ENCODE measurements at places on chromosomes 1 and 21. TPM values are rescaled to one million over a fixed set of nuclear protein-coding genes. Genes with fewer than 3 reads are reported as not detected.

DNA sequence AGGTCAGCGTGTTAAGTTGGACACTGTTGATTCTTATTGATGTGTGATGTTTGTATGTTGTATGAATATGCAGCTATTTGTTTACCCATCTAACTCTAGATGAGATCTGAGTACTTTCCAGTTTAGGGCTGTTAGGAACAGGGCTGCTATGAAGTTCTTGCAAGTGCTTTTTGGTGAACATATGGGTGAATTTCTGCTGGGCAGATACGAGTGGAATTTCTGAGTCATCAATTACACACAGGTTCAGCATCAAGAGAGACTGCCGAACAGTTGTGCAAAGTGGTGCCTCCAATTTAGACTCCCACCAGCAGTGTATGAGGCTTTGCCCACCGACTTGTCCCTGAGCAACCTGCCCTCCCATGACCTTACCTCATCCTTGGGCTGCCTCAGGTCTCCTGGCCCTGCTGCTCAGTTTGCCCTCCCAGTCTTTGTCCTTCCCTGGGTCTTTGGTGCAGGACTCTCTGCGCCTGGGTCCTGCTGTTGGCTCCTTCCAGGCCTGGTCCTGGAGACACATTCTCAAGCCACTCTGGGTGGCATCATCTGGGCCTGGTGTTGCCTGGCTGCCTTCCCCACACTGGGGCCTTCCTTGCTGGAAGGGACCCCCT is 343.6 kb downstream of the PTPRU start:
- DNase-seq = no peak

DNA sequence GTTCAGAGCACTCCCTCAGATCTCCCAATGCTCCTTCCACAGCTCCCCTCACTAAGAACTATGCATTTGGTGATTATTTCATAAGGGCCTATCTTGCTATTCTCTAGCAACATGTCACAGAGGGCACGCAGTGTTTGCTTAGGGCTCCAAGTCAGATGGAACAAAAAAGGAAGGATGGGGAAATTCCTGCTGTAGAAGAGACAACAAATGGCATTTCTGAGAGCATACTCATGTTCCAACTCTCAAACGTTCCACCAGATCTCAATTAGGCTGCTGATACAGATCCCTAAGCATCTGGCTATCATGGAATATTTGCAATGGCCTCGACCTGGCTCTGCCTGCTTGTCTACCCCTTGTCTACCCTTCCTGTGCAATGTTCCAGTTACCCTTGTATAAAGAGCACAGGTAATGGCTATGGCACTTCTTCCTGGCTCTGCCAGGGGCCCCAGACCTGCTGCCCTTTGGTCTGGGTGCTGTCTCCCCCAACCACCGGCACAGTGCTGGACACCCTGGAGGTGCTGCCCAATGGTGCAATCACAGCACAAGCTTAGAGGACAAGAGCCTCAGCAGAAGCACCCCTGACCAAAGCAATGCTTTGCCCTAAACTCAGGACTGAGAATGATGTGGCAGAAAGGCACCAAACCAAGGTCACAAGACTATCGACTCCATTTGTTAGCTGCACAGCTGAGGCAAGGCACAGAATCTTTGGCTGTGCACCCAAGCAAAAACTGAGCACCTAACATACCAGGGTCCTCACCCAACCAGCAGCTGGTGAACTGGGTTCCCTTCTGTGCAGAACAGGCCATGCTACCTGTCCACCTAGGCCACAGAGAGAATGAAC is 3.6 kb downstream of the PARP1 start:
- no peak for DNase-seq

TARBP1 gene
- total RNA-seq = 38.4 TPM

GRCh38 chr1:29698626-29699025 is 462.3 kb downstream of the PTPRU start:
- no peak for DNase-seq

- no peak for DNase-seq
Measured at GRCh38 chr1:58502519-58502918, 44.0 kb downstream of the OMA1 start.

GRCh38 chr1:191674626-191675179 is 483.6 kb upstream of the RGS18 start:
- DNase-seq = no peak

DNA sequence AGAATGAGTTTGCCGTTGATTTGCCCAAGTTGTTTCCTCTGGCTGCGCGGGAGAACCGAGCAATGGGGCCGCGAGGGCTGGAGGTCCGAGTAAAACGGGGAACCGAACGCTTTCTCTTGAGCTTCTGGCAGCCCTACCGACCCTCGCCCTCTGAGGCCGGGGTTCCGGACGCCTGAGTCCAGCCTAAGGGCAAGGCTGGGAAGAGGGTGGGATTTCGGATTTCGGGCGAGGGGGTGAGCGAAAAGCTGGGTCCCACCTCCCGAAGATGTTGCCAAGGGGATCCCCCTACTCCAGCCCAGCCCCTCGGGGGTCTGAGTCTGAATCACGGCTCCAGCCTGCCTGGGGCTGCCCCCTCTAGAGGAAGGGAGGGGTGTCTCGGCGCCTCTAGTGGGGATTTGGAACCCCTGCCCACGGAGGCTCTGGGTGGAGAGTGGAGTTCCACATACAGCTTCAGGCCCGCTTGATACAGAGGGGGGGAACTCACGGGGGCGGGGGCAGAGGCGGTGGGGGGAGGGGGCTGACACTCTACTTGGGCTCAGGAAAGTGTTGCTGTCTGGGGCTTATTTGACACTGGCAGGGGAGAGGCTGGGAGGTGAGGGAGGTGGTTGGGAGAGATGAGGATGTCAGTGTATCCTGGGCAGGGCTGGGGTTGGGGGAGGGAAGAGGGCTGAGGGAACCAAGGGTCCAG is 617 bp downstream of the KIRREL1 start:
- no peak for DNase-seq

GRCh38 chr1:98216304-98216703 is 295.5 kb upstream of the DPYD start:
- no peak for DNase-seq

GRCh38 chr1:117575586-117576225 is 30.1 kb upstream of the TENT5C start:
- DNase-seq = no peak

DNA sequence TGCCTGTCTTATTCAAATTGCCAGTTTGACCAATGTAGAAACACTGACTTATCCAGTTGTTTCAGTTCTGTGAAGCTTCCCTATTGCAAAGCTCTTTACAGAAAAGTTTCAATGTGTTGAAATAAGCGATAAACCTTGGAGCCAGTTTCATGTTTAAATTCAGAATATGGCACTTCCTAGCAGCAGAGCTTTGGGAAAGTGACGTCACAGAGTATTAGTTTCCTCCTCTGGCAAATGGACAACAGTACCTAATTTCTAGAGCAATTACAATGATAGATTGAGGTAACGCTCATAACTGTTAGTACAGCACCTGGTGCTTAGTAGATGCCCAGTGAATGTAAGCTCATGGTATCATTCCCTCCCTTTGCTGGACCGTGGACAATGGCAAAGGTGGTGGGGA is 527.5 kb upstream of the DAB1 start:
- no peak for DNase-seq

DNA sequence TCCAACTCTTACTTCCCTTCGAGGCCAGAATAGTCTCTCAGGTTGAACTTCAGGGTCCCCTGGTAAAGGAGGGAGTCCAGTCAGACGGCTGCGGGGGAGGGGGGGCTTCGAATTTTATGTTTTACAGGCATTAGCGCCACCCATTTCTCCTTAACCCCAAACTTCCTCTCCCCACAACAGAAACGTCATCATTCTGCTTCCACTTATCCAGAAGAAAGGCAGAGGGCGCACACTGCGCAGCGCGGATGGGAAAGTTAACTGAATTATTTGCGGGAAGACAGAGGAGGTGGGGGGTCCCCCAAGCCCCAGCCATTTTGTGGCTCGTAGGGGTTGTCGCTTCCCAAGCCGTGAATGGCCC is 529 bp upstream of the PRMT2 start:
- DNase-seq = peak; percentile 70

GRCh38 chr1:166999500-167000055 is 10.5 kb downstream of the MAEL start:
- no peak for DNase-seq

GRCh38 chr21:33567914-33568313 is 20.6 kb downstream of the DONSON start:
- no peak for DNase-seq

- DNase-seq = no peak
Measured at GRCh38 chr1:83794384-83794783, 204.5 kb downstream of the TTLL7 start.

LRRC39 gene
- 1.3 TPM for total RNA-seq

DNA sequence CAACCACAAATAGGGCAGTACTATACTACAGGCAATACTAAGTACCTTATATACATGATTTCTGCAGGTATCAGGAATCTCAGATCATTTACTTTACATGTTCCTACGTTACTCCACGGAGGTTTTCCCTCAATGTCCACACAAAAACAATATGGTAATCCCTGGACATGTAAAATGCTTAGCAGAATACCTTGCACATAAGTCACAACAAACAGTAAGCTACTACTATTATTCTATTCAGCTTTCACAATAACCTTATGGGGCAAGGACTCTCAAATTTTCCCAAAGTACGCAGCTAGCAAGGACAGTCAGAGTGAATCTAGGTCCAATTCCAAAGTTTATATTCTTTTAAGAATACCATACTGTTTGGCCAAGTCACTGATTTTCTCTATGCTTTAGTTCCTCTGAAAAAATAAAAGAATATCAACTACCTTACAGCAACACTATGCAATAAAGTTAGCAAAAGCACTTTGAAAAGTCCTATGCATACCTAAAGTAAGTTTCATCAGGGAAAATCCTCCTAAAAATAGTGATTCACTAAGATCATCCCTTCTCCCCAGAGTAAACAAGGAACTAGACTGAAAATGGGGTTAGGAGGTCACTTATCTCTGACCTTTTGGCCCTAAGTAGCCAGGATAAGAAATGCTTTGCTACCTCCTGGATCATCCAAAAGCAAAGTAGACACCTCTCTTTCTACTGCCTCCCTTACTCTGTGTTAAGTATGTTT is 67.4 kb downstream of the LUZP1 start:
- DNase-seq = no peak

- DNase-seq = peak; percentile 33
Measured at GRCh38 chr1:93079685-93080141, 630 bp downstream of the MTF2 start.

- no peak for DNase-seq
Measured at GRCh38 chr1:243482141-243483022, 226.5 kb downstream of the SDCCAG8 start.

- DNase-seq = no peak
Measured at GRCh38 chr1:64886877-64887276, 79.5 kb downstream of the JAK1 start.

DNA sequence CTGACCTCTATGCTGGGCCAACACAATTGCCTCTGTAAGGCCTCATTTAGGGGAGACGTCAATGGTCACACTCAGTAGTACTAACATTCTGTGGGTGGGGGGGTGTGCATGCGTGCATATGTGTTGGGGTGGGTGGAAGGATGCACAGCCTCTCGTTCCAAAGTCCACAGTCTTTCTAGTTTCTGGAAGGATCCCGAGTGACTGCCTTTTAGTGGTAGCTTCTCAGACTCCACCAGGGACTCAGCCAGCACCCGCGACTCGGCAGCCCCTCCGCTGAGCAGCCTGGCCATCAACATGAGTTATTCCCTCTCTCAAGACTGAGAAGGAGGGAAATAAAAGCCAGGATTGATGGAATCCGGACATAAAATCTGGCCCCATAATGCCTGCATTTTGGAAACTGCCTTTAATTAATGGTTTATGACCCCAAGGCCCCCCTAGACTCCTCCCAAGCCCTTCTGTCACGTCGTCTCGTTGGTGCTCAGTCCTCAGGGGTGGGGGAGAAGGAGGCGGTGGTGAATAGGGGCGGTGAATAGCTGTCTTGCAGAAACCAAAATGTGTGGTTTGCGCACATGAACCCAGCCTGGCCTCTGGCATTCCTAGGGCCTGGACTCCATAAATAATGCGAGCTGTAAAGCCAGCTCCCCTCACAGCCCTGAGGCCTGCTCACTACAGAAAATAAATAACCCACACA is 65.1 kb upstream of the TMEM51 start:
- DNase-seq = no peak

All from CD4-positive, alpha-beta T cell (primary cell).